Pulmonary artery endothelial cell (primary cell): ENCODE measurements at places on chromosomes 3 and 15. TPM values are rescaled to one million over a fixed set of nuclear protein-coding genes. Genes with fewer than 3 reads are reported as not detected.

EXD1 gene
- not detected in 2 replicates for total RNA-seq

PCOLCE2 gene
- total RNA-seq = 8.5 and 12.1 TPM in 2 replicates

PLSCR2 gene
- not detected in 2 replicates for total RNA-seq

KNL1 gene
- total RNA-seq = 18.1 and 33.8 TPM in 2 replicates

SCN11A gene
- total RNA-seq = 0.07 TPM in 1 of 2 replicates, not detected in the other

ARNT2 gene
- total RNA-seq = under 0.01 and 0.13 TPM in 2 replicates

GRIP2 gene
- 0.04 TPM in 1 of 2 replicates, not detected in the other for total RNA-seq

GABRR3 gene
- total RNA-seq = not detected in 2 replicates

DNAH1 gene
- 1.3 and 2.5 TPM in 2 replicates for total RNA-seq

ZDHHC19 gene
- total RNA-seq = not detected in 2 replicates

PLCB2 gene
- total RNA-seq = 0.56 and 7.1 TPM in 2 replicates

ARPIN gene
- 12.5 and 13.0 TPM in 2 replicates for total RNA-seq

CD276 gene
- 39.8 and 87.2 TPM in 2 replicates for total RNA-seq

DAZL gene
- total RNA-seq = not detected in 2 replicates

GCNT3 gene
- total RNA-seq = 0.14 TPM in 1 of 2 replicates, not detected in the other

IVD gene
- 43.4 and 50.7 TPM in 2 replicates for total RNA-seq

CASR gene
- not detected in 2 replicates for total RNA-seq

KLF15 gene
- total RNA-seq = 2.3 and 4.3 TPM in 2 replicates

ADCY5 gene
- total RNA-seq = 0.07 and 0.28 TPM in 2 replicates

EAF2 gene
- total RNA-seq = 1.4 and 3.5 TPM in 2 replicates

COL6A5 gene
- not detected in 2 replicates for total RNA-seq

FBXO40 gene
- under 0.01 TPM in 1 of 2 replicates, not detected in the other for total RNA-seq

TUSC7 gene
- not detected in 2 replicates for total RNA-seq

SNX22 gene
- 1.3 and 3.6 TPM in 2 replicates for total RNA-seq

ADPGK gene
- total RNA-seq = 48.7 and 58.6 TPM in 2 replicates

SPINT1 gene
- total RNA-seq = 1.1 and 1.7 TPM in 2 replicates

FRMD5 gene
- total RNA-seq = 25.1 and 33.3 TPM in 2 replicates

LRRC2 gene
- total RNA-seq = 0.07 and 0.85 TPM in 2 replicates

STARD9 gene
- total RNA-seq = 4.8 and 6.5 TPM in 2 replicates

CP gene
- total RNA-seq = 0.13 and 0.99 TPM in 2 replicates

ABTB1 gene
- total RNA-seq = 5.8 and 7.6 TPM in 2 replicates

SI gene
- not detected in 2 replicates for total RNA-seq

SMCO1 gene
- 0.07 TPM in 1 of 2 replicates, not detected in the other for total RNA-seq

ULK3 gene
- total RNA-seq = 22.4 and 27.0 TPM in 2 replicates

STRA6 gene
- not detected in 2 replicates for total RNA-seq

EIF2A gene
- total RNA-seq = 219 and 267 TPM in 2 replicates

IL17RD gene
- total RNA-seq = 1.5 and 1.8 TPM in 2 replicates

FBXL22 gene
- 0.11 and 0.13 TPM in 2 replicates for total RNA-seq

HTR3E gene
- not detected in 2 replicates for total RNA-seq

PRSS50 gene
- total RNA-seq = not detected in 2 replicates

CFAP91 gene
- total RNA-seq = 0.14 and 0.92 TPM in 2 replicates

CEP63 gene
- 21.2 and 26.1 TPM in 2 replicates for total RNA-seq

CDHR4 gene
- total RNA-seq = not detected in 2 replicates

CD200R1 gene
- not detected in 2 replicates for total RNA-seq

RNF7 gene
- total RNA-seq = 40.9 and 44.8 TPM in 2 replicates

HDGFL3 gene
- 86.5 and 88.7 TPM in 2 replicates for total RNA-seq

SLC9A9 gene
- total RNA-seq = 2.3 and 4.2 TPM in 2 replicates

KBTBD8 gene
- 2.7 and 5.9 TPM in 2 replicates for total RNA-seq

APBA2 gene
- 42.1 and 44.5 TPM in 2 replicates for total RNA-seq

SRP14 gene
- 219 and 266 TPM in 2 replicates for total RNA-seq

SLC24A5 gene
- total RNA-seq = not detected in 2 replicates

CCRL2 gene
- total RNA-seq = 5.0 and 6.4 TPM in 2 replicates

FAM240A gene
- total RNA-seq = not detected in 2 replicates
